ENCODE measurements at places on chromosomes 7 and 10.
A peak's percentile ranks its signal among the peaks of the same experiment; 100 is the strongest.

DNA sequence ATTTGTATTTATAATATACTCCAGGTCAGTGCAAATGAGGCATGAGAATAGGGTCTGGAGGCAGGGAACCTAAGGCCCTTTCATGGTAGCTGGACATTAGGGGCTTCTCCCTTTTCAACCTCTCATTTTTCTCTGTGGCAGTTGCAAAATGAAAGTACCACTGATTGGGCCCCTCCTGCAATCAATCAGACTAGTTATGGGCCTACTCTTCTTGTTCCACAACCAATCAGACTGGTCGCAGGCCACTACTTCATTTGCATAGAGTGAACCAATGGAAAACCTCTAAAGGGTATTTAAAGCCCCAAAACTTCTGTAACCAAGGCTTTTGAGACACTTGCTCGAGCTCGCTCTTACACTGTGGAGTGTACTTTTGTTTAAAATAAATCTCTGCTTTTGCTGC lies 10.0 kb upstream of the PRPS1L1 start:
- DNase-seq, result no peak

GRCh38 chr7:148979827-148980226 lies 48.5 kb downstream of the PDIA4 start:
- no peak for DNase-seq

- DNase-seq, result no peak
These were observed 16.5 kb downstream of the AFAP1L2 start for GRCh38 chr10:114387784-114388183.

- DNase-seq, result no peak
These were observed 14.0 kb downstream of the C10orf88 start for GRCh38 chr10:122939856-122940543.

- no peak for DNase-seq
These were observed 7.5 kb upstream of the EBF3 start for GRCh38 chr10:129971381-129972144.

DNA sequence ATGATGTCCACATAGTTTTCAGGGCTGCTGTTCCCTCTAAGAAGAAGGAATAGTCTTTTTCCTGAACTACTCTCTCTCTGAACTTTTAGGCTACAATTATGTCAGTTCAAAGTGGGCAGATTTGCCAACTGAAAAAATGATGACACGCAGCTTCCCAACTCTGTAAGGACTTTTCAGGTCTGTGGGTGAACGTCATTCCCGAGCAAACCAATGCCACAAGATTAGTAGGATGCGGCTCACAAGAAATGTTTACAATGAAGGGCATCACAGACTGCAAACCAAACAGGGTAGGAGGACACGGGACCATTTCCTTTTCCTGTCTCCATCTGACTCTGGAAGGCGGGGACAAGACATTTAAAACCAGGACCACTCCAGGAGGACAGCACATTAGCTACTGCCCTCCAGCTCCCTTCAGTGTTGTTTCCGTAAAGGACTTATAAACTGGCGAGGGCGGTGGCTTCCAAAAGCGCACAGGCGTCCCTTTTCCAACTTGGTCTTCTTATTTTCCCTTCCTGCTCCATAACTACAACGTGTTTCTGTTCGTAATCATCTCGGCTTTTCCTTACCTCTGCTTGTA lies 539 bp upstream of the MKLN1 start:
- DNase-seq, result no peak

GRCh38 chr10:3850999-3851937 lies 66.3 kb upstream of the KLF6 start:
- no peak for DNase-seq

GRCh38 chr7:16479161-16479560 lies 13.6 kb upstream of the SOSTDC1 start:
- no peak for DNase-seq

- DNase-seq, result no peak
These were observed 69.3 kb downstream of the LRRC4 start for GRCh38 chr7:127961786-127962453.

GRCh38 chr7:87059525-87060287 lies at the start of gene ELAPOR2:
TSS of gene ELAPOR2 (minus strand) at chr7:87059654. CDS start at chr7:87059513, 141 bp downstream.
- DNase-seq, result peak; percentile 64

GRCh38 chr7:41118486-41118885 lies 584.4 kb downstream of the INHBA start:
- DNase-seq, result no peak

GRCh38 chr7:116395141-116395791 lies 104.3 kb upstream of the CAV2 start:
- DNase-seq, result no peak

DNA sequence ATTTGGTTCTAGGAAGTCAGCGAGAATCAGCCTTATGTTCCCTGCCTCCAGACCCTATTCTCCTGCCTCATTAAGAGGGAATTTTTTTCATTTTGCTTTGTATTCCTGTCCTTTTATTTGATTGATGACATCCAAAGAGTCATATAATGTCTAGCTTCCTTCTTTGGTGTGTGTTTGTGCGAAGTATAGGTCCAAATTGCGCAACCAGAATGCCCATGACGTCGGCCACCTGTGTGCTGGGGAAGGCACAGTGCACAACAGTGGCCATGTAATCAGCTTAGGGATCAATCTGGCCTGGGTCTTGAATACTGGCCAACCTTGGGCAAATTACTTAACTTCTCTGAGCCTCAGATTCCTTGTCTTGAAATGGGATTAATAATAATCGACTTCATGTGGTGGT lies 206.2 kb downstream of the VTI1A start:
- DNase-seq, result no peak

DNA sequence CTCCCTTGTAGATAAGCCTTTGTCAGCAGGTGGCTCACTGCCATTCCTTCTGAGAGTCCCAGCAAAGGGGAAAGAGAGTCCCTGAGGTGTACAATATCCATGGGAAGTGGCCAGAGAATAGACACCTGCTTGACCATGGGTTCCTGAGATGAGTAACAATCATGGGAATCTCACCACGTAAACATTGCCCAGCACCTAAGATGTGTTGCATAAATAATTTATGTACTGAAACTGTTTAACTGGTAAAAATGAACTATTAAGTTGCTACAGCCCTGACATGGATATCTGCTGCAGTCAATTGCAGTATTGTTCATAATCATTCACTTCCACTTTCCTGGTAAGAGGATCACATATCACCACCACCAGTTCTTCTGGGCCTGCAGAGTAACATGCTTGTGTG lies 123.8 kb upstream of the INHBA start:
- DNase-seq, result no peak

GRCh38 chr7:16357921-16358320 lies 63.4 kb downstream of the CRPPA start:
- no peak for DNase-seq

DNA sequence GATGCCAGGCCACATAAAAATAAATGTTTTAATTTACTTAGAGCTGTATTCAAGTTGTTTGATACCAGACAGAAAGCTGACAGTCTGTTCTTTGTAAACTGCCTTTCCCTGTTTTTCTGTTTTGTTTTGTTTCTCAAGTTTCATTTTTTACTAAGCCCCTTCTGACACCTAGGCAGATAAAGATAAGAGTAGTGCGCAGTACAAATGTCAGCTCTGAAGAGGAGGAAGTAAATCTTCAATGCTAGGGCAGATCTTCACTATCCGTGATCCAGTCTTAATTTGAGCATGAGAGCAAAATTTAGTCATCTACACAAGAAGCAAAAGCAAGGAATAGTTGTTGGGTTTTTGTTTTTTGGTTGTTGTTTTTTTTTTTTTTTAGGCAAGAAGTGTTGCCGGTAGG lies 27.3 kb downstream of the MTURN start:
- DNase-seq, result no peak

GRCh38 chr10:44742248-44742647 lies 168.9 kb upstream of the TMEM72 start:
- DNase-seq, result no peak
